ENCODE measurements at places on chromosomes 16 and 17. TPM values are rescaled to one million over a fixed set of nuclear protein-coding genes. Genes with fewer than 3 reads are reported as not detected.
A peak's percentile ranks its signal among the peaks of the same experiment; 100 is the strongest.

DNA sequence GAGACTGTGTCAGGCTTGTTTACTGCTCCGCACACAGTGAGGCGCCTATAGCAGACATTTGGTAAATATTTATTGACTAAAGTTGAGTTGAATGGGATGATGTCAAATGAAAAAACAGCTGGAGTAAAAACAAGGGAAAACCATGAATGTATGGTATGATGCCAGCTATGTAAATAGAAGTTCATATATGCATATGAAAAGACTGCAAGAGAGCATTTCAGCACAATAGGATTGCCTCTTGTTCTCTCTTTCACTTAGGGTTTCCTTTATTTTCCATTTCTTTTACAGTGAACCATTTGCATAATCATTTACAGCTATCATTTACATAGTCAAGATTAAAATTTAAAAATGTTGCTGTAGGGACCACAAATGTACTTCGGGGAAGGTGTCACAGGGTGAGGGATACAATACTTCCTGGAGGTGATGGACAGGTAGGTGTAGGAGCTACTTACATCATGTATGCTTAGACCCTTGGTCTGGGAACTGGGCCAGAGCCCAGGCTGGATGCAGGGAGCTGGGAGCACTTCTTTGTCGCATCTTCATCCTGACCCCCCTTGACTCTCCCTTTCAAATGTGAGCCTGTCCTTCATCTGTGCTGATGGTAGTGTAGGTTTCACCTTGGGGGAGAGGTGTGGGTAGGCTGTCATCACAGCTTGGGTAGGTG is 113.3 kb downstream of the UTP18 start:
- H3K4me1 ChIP-seq = no peaks in the 10 kb centered on the region
- no peak overlapping the region for H3K27ac ChIP-seq
- H3K27me3 ChIP-seq = no peaks in the 10 kb centered on the region
- no peak for DNase-seq
- no peaks in the 10 kb centered on the region for H3K36me3 ChIP-seq
- H3K4me3 ChIP-seq = no peak overlapping the region

DNA sequence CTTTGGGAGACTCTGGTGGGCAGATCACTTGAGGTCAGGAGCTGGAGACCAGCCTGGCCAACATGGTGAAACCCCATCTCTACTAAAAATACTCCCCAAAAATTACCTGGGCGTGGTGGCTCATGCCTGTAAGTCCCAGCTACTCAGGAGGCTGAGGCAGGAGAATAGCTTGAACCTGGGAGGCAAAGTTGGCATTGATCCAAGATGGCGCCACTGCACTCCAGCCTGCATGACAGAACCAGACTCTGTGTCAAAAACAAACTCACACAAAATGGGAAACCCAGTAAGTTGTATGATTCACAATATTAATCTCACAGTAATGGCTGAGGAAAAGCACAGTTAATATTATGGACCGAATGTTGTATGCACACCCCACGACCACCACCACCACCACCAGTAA is 24.3 kb downstream of the WSB1 start:
- no peak overlapping the region for H3K4me3 ChIP-seq
- no peaks in the 10 kb centered on the region for H3K4me1 ChIP-seq
- no peak for DNase-seq

DNA sequence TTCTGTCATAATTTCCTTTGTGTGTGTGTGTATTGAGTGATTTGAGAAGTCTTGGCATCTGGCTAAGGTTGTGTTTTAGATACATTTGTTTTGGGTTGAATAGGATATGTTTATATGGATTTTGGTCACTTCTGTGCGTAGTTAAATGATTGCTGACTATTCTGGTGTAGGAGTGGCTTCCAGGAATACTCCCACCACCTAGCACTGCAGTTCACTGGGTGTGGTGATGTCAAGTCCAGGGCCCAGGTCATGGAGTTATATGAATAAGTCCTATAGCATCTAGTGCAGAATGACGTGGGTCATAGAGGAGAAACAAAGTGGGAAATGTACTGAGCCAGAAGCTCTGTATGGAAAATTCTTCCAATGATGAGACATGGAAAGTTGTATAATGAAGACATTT is 465.4 kb upstream of the CCL2 start:
- H3K4me3 ChIP-seq = no peak overlapping the region
- no peaks in the 10 kb centered on the region for H3K4me1 ChIP-seq
- H3K36me3 ChIP-seq = no peaks in the 10 kb centered on the region
- no peaks in the 10 kb centered on the region for H3K27me3 ChIP-seq

GRCh38 chr17:45389354-45389753 is 43.3 kb downstream of the ARHGAP27 start:
- H3K27me3 ChIP-seq = peaks cover 7% of the 10 kb centered on the region
- no peaks in the 10 kb centered on the region for H3K36me3 ChIP-seq
- no peak overlapping the region for H3K27ac ChIP-seq
- H3K4me3 ChIP-seq = no peak overlapping the region
- peaks cover 9% of the 10 kb centered on the region for H3K4me1 ChIP-seq

GRCh38 chr16:87543436-87544191 is 50.8 kb upstream of the ZCCHC14 start:
- H3K4me3 ChIP-seq = no peak overlapping the region
- no peak overlapping the region for H3K27ac ChIP-seq
- no peak for DNase-seq
- H3K4me1 ChIP-seq = peaks cover 27% of the 10 kb centered on the region

DNA sequence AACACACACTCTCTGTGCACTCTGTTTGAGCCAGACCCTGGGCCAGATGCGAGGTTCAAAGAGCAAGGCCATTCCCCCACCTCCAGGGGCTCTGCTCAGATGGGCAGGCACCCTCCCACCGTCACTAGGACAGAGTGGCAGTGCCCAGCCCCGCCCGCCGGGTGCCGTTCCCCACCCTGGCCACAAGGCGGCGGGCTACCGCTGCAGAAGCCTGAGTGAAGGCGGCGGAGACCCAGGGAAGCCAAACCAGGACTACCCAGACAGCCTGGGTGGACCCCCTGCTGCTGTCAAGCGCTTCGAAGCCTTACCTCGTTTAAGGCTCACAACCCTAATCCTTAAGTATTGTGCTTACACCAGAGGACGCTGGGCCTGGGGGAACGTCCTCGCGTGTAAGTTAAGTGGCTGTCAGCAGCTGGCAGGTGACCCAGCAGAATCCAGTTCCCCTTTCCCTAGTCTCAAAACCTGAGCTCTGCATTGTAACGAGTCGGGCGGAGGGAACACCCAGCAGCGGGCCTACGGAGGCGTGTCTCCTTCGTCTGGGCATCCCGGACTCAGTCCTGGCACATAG is 4.5 kb downstream of the ARHGAP27 start:
- peak; percentile 74 for DNase-seq
- H3K4me3 ChIP-seq = no peak overlapping the region
- H3K27ac ChIP-seq = no peak overlapping the region
- peaks cover 40% of the 10 kb centered on the region for H3K27me3 ChIP-seq
- H3K4me1 ChIP-seq = peaks cover 16% of the 10 kb centered on the region
- no peaks in the 10 kb centered on the region for H3K36me3 ChIP-seq

DNA sequence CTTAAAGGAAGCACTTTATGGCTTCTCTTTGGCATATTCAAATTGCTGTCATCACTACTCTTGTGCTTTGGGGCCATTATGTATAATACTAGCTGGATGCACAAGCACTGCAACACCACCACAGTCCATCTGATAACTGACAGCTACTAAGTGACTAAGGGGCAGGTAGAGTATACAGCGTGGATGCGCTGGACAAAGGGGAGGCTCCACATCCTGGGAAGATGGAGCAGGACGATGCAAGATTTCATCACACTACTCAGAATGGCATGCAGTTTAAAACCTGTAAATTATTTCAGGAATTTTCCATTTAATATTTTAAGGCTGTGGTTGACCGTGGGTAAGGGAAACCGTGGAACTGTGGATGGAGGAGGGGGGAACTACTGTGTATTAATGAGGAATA is 25.0 kb downstream of the MPRIP start:
- peaks cover 42% of the 10 kb centered on the region for H3K4me1 ChIP-seq
- no peak overlapping the region for H3K4me3 ChIP-seq
- H3K27me3 ChIP-seq = no peaks in the 10 kb centered on the region

DNA sequence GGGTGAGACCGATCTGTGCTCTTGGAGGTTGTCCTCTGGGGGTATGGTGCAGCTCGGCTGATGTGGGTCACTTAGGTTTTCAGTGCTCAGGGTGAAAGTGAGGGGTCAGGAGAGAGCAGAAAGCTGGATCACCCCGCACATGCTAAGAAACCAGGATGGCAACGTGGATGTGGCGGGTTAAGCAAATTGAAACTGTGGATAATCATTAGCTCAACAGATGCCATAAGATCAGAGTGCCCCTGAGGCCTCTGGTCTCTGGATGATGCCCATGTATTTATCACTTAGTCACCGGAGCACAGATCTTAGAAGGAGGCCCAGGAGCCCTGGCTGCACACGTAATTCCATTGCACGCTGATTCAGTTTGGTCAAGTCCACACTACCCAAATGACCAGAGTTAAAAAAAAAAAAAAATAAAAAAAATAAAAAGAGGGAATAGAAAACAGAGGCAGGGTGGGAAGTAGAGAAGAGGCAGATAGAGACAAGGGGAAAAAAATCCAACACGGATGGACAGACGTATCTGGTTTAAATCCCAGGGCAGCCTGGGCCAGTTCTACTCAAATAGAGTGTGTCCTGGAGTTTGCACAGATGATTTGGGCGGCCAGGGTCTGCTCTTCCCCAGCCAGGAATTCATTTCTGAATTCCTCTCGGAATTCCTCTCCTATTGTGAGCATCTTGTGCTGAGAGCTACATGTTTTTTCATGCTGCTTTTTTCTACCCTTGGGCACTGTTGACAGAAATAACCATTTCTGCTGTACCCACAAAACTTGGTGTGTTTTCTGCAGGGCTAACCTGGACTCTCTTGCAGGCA is 378.3 kb downstream of the CPPED1 start:
- no peaks in the 10 kb centered on the region for H3K36me3 ChIP-seq
- H3K27me3 ChIP-seq = no peaks in the 10 kb centered on the region
- H3K4me3 ChIP-seq = no peak overlapping the region
- H3K27ac ChIP-seq = no peak overlapping the region
- DNase-seq = no peak
- H3K4me1 ChIP-seq = peaks cover 10% of the 10 kb centered on the region

NPW gene
- not detected for total RNA-seq

DNA sequence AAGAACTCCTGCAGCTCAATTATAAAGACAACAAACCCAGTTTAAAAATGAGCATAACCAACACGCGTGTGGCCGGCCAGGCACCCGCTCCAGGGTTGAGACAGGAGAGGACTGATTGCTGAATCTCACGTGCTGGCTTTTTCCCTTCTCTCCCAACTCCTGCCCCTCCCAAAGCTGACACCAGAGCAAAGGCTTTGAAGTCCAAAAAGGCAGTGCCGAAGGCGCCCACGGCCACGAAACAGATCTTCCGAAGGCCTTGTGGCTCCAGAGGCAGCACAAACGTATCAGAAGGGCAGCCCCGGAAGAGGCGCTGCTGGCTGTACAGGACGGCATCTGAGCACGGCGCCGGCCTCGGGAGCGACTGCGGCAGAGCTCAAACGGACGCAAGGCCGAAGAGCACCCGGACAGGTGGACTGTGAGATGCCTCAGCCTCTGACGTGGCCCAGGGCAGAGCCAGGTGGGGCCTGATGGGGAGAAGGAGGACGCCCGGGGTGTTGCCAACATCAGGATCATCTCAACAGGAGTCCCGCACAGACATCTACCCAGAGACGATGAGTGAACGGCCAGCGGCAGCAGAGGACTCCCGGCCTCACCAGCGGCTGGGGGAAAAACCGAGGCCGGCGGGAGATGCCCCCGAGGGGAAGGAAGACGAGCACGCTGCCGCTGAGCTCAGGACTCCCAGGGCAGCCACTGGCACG is 10.5 kb downstream of the CLCN7 start:
- peaks cover 11% of the 10 kb centered on the region for H3K36me3 ChIP-seq
- H3K4me3 ChIP-seq = no peak overlapping the region
- no peaks in the 10 kb centered on the region for H3K4me1 ChIP-seq
- no peaks in the 10 kb centered on the region for H3K27me3 ChIP-seq
- H3K27ac ChIP-seq = no peak overlapping the region

ACAP1 gene
- not detected for total RNA-seq

- no peaks in the 10 kb centered on the region for H3K27me3 ChIP-seq
- DNase-seq = no peak
- no peak overlapping the region for H3K27ac ChIP-seq
- no peak overlapping the region for H3K4me3 ChIP-seq
Observed at GRCh38 chr17:57275071-57275764, 18.9 kb downstream of the MSI2 start.

MYH2 gene
- total RNA-seq = not detected

C16orf74 gene
- total RNA-seq = 20.8 TPM

GDPD1 gene
- 1.2 TPM for total RNA-seq

- H3K4me1 ChIP-seq = peaks cover 47% of the 10 kb centered on the region
- no peak for DNase-seq
- no peak overlapping the region for H3K27ac ChIP-seq
- H3K4me3 ChIP-seq = no peak overlapping the region
- no peaks in the 10 kb centered on the region for H3K27me3 ChIP-seq
Observed at GRCh38 chr16:86826941-86827340, 248.6 kb downstream of the FOXL1 start.

ERAL1 gene
- total RNA-seq = 55.6 TPM

KRT9 gene
- not detected for total RNA-seq

SGF29 gene
- 20.2 TPM for total RNA-seq

DNA sequence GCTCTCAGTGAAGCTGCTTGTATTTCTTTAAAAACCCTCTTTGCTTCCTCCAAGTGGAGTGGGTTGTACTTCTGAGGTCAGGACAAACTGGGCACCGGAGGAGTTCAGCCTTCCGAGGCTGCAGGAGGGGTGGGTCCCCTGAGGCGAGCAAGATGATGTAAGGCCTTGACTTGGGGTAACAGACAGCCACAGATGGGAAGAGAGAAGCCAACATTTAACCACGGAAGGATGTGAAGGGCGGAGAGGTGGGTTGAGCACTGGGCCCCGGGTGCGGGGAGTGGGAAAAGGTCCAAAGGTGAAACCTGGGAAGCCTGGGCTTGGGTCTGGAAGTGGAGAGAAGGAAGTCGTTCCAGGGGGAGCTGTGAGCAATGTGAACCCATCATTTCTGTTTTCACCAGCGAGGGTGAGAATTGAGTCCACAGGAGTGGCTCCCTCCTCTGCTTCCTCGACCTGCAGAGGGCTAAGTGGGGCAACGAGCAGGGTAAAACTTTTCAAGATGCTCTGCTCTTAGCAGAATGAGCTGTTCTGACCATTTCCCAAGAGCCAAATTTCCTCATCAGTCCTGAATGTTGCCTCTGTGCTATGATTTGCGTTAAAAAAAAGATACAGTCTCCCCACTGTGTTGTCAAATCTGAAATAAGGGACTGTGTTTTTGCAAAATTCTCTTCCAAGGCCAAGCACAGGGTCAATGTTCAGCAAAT is 137.7 kb upstream of the CRHR1 start:
- no peak overlapping the region for H3K4me3 ChIP-seq
- H3K27me3 ChIP-seq = peaks cover 76% of the 10 kb centered on the region
- no peaks in the 10 kb centered on the region for H3K36me3 ChIP-seq
- DNase-seq = no peak

DNA sequence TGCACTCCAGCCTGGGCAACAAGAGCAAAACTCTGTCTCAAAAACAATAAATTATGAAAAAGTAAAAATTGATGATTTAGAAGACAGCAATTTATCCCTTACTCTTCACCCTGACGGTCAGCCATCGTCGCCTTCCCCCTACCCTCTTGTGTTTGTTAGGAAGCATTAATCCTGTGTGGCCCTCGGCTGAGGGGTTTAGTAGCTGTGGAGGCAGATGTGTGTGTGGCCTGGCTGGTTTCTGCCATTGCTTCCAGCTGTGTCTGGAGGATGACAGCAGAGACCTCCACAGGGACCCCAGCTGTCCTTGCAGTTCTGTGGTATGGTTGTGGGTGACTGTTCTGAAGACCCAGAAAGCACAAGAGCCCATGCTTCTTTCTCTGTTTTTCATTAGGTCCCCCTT is 25.9 kb downstream of the DBNDD1 start:
- no peak overlapping the region for H3K27ac ChIP-seq
- DNase-seq = no peak
- H3K27me3 ChIP-seq = no peaks in the 10 kb centered on the region
- no peaks in the 10 kb centered on the region for H3K4me1 ChIP-seq
- peaks cover 76% of the 10 kb centered on the region for H3K36me3 ChIP-seq

All from SJSA1 (cell line).